ENCODE measurements at places on chromosomes 11 and 22.

DNA sequence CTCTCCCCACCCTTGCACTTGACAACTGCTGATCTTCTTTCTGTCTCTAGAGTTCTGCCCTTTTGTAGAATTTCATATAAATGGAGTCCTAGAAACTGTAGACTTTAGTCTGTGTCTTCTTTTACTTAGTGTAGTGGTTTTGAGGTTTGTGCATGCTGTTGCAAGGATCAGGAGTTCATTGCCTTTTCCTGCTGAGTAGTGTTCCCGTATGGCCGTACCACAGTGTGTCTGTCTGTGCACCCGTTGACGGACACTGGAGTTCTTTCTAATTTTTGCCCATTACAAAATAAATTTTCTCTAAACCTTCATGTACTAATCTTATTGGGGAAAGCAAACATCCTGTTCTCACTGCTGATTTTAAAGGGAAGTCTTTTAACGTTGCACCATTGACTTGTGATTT lies 138.1 kb downstream of the TBC1D22A start:
- DNase-seq: no peak

DNA sequence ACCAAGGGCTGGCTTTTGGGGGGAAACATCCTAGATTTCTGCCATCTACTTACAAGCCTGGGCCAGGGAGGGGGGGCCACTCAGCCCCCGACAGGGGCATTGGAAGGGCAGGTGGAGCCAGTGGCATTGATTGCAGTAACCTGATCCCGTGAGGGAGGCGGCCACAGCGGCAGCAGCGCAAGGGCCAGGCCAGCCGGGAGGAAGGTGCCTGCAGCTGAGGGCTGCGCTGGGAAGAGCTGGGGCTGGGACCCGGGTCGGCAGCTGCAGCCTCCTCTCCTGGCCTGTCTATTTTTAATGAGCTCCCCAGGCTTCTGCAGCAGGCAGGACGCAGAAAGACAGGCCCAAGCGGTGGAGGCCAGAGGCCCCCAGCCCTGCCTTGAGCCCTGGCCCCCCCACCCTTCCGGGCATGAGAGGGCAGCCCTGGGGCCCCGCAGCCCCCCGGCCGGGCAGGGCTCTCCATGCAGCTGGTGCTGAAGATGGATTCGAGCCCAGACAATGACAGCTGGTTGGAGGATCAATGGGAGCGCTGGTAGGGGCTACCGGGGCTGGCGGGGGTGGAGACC lies 10.6 kb downstream of the FREY1 start:
- no peak for DNase-seq

- DNase-seq: peak; percentile 57
These were observed 2.8 kb downstream of the PARVB start for GRCh38 chr22:44026630-44027511.

- no peak for DNase-seq
These were observed 2.8 kb downstream of the PDXP start for GRCh38 chr22:37661160-37661924.

DNA sequence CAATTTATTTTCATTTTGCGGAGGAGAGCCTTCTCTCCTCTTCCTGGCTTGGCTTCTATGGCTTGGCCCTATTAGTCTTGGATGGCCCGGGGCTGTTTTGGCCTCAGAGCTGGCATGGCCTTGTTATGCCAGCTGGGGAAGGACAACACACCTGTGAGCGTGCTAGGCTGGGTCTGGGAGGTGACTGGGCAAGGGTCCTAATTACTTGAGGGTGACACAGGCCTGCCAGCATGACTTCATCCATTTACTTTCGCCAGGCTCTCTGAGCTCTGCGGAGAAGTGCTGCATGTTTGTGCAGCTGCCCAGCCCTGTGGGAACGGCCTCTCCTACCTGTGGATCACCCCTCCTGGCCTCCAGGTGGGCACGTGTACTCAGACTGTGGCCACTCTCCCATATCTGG lies 153.6 kb downstream of the SNX19 start:
- no peak for DNase-seq

- DNase-seq: no peak
These were observed 65.1 kb upstream of the RASD2 start for GRCh38 chr22:35475545-35475944.

DNA sequence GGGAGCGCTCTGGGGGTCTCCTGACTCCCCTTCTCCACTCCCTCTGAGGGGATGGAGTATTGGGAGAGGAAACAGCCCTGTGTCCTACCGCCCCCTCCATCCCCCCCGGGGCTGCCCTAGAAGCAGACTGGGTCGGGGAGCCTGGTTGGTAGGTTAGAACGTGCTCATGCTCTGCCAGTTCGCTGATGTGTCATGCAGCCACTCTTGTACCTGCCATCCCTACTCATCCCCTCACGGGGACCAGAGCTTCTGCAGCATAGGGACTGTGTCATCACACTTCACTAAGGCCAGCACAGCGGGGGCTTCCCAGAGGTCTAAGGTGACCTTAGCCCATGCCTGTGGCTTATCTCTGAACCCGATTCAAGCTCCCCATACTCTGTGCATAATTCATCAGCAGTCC lies 4.7 kb downstream of the KCNJ1 start:
- DNase-seq: no peak

GRCh38 chr11:117623831-117624271 lies 173.2 kb downstream of the DSCAML1 start:
- no peak for DNase-seq

DNA sequence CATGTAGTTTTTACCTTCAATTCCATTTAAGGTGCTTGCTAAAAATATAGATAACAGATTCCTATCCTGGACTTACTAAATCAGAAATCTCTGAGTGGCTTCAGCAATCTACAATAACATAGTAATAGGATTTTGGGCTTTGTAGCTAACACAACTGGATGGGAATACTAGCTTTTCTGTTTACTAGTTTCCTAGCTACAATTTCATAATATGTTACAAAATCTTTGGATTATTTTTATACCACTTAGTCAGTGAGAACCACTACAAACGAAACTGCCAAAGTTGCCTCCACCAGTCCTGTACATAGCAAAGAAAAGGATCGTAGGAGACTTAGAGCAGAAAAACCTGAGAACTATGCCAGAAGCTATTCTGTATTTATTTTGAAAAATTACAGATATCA lies 87.7 kb upstream of the ANO3 start:
- no peak for DNase-seq

DNA sequence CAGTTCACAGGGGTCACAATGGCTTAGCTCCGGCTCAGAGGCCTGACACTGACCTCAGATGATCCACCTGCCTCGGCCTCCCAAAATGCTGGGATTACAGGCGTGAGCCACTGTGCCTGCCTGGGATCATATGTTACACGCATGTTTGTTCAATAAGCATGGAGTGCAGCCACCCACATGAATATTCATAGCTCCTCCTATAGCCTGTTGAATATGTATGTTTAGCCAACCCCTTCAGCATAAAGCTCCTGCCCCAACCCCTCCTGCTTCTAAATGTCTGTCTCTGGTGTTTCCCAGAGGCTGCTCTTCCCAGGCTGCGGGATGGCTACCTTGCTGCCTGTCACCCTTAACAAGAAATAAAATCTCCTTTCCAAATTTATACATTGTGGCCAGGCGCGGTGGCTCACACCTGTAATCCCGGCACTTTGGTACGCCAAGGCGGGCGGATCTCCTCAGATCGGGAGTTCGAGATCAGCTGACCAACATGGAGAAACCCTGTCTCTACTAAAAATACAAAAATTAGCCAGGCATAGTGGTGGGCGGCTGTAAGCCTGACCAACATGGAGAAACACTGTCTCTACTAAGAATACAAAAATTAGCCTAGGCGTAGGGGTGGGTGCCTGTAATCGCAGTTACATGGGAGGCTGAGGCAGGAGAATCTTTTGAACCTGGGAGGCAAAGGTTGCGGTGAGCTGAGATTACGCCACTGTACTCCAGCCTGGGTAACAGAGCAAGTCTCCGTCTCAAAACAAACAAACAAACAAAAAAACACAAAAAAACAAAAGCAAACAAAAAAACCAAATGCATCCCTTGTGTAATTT lies 1.1 kb upstream of the APOBEC3F start:
- DNase-seq: no peak

- no peak for DNase-seq
These were observed 116.7 kb downstream of the PHF21B start for GRCh38 chr22:44892803-44893730.

- no peak for DNase-seq
These were observed 9.8 kb downstream of the RELT start for GRCh38 chr11:73386016-73386415.

DNA sequence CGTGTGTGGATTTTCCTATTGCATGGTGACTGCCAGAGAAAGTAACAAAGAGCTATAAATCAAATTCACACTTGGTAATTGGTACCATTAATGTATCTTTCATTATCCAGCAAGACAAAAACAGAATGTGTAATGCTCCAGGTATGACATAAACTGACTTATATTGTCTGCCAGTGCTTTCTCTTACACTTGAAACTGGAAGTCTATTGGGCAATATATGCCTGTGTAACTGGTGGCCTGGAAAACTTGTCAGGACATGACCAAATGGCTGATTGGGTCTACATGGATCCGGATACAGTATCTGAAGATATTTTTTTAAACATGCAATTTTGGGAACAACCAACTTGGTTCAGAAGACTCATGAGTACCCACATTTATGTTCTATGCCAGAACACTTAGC lies 174.6 kb upstream of the ARHGAP42 start:
- DNase-seq: no peak

- no peak for DNase-seq
These were observed 12.1 kb upstream of the PPARA start for GRCh38 chr22:46138058-46138797.

DNA sequence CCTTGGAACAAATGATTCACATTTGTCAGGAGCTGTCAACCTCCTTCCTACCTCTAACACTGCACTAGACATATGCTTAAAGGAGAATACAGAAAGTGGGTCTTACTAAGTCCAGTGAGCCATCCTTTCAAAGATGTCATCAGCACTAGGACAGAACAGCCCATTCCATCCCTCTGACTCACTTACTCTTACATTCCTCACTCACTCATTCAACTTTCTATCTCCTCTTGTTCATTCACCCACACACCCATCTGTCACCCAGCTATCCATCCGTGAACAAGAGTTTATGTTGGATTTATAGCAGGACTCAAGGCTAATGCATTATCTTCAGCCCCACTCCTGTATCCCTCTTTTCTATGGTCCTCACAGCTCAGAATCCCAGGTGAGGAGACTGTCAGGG lies 9.1 kb downstream of the INSC start:
- DNase-seq: no peak

DNA sequence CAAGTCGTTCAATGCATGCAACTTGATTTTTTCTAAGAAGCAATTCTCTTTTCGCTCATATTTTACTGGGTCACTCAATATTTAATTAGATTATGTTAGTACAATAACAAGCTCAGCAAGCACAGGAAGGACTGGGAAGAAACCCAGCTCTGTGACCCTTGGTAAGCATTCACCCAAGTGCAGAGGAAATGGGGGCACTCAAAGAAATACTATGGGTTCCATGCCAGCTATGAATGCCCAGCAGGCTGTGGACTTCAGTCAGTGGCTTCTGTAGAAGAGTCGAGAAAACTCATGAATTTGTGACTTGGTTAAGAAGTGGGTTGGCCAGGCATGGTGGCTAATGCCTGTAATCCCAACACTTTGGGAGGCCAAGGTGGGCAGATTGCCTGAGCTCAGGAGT lies 123.6 kb downstream of the GALNT18 start:
- DNase-seq: no peak

GRCh38 chr11:6576471-6577373 lies 26.7 kb downstream of the RRP8 start:
- no peak for DNase-seq

- no peak for DNase-seq
These were observed 150.1 kb downstream of the TENM4 start for GRCh38 chr11:79290761-79291160.

DNA sequence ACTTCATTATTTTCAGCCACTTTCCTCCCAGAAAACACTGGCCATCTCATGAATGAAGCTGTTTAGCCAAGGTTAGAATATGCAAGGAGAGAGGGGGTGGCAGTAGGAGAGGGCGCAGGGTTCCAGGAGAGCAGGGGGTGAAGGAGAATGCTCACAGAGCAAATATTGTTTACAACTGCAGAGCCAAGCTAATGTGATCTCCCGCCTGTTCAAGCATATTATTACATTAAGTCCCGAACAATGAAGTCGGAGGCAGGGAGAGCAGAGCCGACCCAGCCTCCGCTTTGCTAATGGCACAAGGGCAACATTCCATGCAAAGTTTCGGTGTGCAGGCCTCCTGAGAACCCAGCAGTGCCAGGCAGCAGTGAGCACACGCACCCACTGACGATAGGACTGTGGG lies 80.1 kb downstream of the MICAL3 start:
- no peak for DNase-seq

- no peak for DNase-seq
These were observed 39.8 kb downstream of the MIAT start for GRCh38 chr22:26697151-26697550.

DNA sequence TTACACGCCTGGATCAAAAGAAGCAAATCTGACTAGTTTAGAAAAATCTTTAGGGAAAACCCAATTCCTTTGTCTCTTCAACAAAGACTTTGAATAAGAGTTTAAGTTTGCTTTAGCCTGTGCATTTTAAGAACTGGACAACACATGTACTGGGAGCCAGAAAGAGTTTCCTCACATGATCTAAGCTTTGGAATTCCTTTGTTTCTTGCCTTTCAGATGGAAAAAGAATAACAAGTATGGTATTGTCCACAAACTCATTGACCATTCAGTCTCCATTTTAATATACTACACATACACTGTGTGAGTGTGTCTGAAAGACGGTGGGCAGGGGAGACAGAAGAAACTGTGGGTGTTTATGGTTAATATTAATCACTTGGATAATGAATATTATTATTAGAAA lies 205.6 kb downstream of the MAML2 start:
- DNase-seq: no peak

GRCh38 chr11:107722662-107723061 lies 10.8 kb upstream of the SLN start:
- no peak for DNase-seq

- DNase-seq: no peak
These were observed 237.7 kb downstream of the BUD13 start for GRCh38 chr11:116535120-116535519.

- no peak for DNase-seq
These were observed 101.3 kb upstream of the GAL start for GRCh38 chr11:68583041-68583446.

- DNase-seq: no peak
These were observed 377.2 kb downstream of the BRD1 start for GRCh38 chr22:49450498-49450897.

DNA sequence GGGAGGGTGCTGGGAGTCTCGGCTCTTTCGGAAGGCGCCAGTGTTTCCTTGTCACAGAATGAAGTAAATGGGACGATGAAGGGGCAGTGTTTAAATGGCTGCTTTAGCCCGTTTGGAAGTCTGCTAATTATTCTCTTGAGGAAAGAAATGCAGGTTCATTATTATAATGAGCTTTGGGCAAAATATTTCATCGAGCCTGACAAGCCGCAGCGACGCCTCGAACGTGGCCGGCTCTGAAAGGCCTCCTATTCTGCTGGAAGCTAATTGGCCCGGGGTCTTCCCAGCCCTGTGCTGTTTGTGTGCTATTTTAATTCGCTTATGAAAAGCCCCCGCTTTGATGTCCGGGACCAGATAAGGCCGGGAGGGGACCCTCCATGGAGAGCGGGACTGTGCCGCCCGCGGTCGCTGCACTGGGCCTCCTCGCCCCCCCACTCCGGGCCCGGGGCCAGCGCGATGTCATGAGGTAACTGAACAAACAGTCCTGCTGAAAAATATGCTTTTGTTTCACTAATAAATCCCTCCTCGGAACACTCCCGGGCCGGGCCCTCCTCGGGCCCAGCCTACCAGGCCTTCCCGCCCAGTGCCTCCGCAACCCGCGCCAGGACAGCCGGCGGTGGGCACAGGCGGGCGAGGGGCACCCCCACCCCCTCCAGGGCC lies 78.4 kb downstream of the CDKN1C start:
- DNase-seq: no peak

Measured in stimulated activated CD4-positive, alpha-beta T cell treated with anti-CD3 and anti-CD28 coated beads, Interleukin-2, amount 100 ng/mL, for 48 hours (primary cell).